ENCODE measurements at places on chromosomes 4 and X.

DNA sequence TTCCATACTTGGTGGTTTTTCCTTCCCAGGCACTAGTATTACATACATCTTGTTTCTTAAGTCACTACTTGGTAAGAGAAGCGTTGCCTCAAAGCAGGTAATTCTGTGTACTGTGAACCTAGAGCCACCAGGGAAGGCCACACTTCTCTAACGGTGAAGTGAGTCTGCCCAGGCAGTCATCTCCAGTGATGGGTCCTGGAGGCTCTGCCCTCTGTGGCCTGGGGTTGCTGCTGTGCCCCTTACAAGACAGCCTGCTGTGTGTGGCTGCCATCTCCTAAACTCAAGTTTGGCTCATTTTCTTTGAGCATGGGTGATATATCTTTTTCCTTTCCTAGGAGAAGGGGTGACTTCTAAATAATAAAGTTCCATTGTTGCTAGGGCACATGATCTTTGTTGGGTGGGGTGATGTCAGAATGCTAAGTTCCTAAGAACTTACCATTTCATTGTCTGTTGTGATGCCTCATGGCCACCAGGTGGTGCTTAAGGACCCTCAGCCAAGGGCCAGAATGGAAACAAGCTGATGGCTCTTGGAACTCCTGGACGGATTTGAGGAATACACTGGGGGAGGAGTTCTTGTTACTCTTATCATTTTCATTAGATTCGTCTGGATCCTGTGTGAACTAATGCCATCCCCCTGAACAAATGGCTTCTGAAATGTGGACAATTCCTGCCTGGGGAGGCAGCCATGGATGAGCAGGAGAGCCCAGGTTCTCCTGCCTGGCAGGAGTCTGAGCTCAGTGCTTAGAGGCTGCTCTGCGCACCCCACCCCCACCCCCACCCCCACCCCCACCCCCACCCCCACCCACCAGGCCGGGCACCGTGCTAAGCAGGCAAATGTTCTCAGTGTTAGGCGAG, 41.1 kb upstream of the WDR1 start:
- peak; percentile 33 for DNase-seq

- no peak for DNase-seq
Measured at GRCh38 chrX:69229436-69229835, 64.2 kb upstream of the PJA1 start.

DNA sequence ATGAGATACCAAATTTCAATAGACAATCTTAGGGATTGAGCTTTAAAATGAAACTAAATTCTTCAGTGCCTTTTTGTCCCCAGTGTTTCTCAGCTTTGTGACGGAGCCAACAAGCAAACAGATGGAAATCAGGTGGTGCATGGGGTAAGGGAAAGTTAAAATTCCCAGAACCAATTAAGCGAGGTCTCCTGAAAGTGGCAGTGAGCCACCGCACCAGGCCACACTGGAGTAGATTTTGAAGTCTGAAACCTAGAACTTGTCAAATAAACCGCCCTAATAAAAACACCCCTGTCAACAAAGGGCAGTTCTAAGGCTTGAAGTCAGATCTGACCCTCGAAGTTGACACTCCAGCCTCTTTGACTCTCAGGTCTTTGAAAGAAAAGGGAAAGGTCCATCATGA, 40.6 kb upstream of the DYNLT3 start:
- no peak for DNase-seq

DNA sequence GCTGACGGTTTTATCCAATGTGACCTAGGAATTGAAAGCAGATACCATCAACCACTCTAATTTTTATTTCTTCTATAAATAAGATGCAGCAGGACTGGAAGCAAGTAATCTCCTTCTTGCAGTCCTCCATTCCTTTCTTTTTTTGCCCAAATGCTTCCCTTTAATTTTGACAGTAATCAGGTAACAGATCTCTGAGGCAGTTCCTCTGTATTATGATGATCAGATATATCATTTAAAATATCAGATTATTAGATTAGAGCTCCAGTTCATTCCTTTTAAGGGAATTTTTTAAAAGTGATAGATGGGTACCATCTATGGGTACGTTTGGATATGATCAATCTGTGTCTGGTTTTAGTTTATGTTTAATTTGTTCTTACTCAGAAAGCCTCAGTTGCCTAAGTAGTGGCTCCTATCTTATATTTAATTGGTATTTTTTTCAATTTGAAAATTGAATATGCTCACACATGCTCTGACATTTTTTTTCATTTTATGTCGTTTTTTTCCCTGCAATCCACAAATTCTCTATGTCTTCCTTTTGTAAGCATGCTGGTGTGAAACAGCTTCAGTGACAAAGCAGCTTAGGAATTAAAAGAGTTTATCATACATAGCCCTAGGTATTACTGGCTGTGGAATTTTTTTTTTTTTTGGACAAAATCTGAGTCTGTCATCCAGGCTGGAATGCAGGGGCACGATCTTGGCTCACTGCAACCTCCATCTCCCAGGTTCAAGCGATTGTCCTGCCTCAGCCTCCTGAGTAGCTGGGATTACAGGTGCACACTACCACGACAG, 73.7 kb upstream of the ANK2 start:
- no peak for DNase-seq

GRCh38 chr4:77100234-77100633, 24.4 kb upstream of the CCNI start:
- DNase-seq: no peak

GRCh38 chr4:139030614-139031235, 15.1 kb downstream of the NOCT start:
- DNase-seq: peak; percentile 40

- DNase-seq: no peak
Measured at GRCh38 chrX:11346121-11346682, 53.0 kb downstream of the AMELX start.

DNA sequence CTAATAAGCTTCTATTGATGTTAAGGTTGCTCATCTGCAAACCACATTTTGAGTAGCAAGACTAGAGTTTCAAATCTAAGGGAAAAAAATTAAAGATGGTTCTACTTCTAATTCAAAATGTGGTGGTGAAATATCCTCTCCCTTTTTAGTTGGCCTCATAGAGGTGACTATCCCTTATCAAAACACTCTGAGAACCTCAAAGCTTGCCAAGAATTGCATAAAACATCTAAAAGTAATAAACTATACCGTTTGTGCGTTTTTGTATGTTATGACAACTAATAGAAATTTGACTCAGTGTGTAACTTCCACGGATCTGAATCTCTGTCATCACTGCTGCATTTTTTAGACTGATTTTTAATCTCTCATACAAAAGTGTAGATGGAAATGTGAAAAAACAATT, 672.8 kb upstream of the GALNT7 start:
- no peak for DNase-seq

DNA sequence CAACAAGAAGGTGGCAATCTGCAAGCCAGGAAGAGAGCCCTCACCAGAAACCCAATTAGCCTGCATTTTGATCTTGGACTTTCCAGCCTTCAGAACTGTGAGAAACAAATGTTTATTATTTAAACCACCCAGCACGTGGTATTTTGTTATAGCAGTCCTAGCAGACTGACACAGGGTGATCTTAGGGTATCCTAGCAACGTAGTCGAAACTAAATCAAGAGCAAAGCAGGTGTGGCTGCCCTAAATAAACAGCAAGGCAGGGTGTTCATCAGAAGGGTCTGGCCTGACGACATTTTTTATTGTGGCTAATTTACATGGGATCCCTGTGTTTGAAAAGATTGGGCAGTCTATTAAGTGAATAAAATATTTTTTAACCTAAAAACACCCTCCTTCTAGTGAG, 198.8 kb downstream of the VEGFC start:
- DNase-seq: no peak

- no peak for DNase-seq
Measured at GRCh38 chrX:1475881-1476280, 23.2 kb upstream of the ASMTL start.

DNA sequence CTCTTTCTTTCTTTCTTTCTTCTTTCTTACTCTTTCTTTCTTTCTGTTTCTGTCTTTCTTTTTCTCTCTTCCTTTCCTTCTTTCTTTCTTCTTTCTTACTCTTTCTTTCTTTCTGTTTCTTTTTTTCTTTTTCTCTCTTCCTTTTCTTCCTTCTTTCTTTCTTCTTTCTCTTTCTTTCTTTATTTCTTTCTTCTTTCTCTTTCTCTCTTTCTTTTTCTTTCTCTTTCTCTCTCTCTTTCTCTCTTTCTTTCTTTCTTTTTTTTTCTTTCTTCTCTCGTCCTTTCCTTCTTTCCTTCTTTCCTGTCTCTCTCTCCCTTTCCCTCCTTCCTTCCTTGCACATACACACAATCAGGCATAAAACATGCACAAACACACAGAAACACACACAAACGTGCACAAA, 79.3 kb upstream of the SHOX start:
- DNase-seq: no peak

GRCh38 chr4:19329077-19329476, 922.6 kb upstream of the SLIT2 start:
- no peak for DNase-seq

- DNase-seq: no peak
Measured at GRCh38 chr4:70734168-70734954, 12.6 kb downstream of the RUFY3 start.

DNA sequence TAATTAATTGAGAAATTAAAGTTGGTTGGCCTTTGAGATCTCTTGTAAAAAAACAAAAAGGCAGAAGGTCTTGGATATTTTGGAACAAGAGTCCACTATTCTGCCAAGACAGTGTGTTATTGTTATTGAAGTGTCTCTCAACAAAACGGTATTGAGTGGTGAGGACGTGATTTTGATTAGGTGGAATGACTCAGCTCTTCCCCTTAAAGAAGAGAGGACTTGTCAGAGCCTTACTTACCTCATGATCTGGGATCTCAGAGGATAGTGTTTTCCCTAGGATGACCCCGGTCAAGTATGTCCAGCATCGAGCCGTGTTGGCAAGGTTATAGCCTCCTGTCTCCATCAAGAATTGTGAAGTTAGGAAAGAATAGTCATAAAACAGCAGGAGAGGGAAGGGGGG, 110.9 kb downstream of the HDAC8 start:
- DNase-seq: no peak

DNA sequence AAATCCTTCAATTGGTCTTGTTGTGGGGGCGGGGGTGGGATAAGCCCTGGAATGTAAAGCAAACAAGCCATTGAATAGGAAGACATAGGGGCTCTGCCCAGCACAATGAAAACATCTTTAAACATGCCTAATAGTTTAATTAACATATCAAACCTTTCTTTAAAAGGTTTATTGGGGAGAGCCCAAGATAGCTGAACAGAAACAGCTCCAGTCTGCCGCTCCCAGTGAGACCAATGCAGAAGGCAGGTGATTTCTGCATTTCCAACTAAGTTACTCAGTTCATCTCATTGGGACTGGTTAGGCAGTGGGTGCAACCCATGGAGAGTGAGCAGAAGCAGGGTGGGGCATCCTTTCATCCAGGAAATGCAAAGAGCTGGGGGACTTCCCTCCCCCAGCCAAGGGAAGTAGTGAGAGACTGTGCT, 327.2 kb upstream of the CNKSR2 start:
- no peak for DNase-seq

DNA sequence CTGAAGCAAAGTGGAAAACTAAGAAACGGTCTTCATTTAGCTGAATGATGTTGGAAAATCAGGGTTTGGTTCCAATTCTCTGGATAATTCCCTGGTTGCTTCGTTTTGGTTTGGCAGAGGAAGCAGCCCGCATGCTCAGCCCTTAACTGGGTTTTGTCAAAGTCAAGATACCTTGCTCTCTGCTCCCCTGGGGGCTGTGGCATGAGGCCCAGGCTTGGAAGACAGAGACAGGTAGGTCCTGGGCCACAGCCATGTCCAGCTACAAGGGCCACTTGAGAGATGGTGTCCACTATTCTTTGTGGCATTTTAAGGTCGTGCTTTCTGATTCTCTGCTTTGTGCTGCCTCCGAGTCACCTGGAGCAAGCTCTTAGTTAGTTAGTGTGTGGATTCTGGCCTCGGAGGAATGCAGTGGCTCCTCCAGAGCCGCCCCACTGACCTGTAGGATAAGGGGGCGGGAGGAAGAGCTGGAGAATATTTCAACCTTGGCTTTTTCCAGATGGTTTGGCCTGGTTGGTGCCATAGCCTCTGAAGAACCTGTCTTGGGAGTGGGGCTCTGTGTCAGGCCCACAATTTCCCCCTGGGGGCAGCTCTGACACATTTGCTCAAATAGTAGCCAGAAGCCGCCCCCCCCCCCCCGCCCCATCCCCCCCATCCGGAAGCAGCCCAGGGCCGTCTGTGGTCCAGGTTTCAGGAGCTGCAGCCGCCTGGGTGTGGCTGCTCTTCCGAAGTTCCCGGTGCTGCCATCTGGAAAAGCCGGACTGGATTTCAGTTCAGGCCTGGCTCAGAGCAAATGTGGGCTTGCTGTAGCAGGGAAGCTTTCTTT, 147.1 kb downstream of the NHS start:
- peak; percentile 22 for DNase-seq

GRCh38 chrX:136812286-136812685, 31.6 kb upstream of the ARHGEF6 start:
- no peak for DNase-seq

GRCh38 chr4:132299841-132300240, 849.3 kb upstream of the PCDH10 start:
- no peak for DNase-seq

Measured in left ventricle myocardium inferior (tissue), 1 donor.